ENCODE measurements at places on chromosomes 5 and 9.

- no peak for DNase-seq
Measured at GRCh38 chr5:66933066-66933465, 263.5 kb downstream of the CD180 start.

- no peak for DNase-seq
Measured at GRCh38 chr9:98787766-98788335, 8.5 kb downstream of the ANKS6 start.

DNA sequence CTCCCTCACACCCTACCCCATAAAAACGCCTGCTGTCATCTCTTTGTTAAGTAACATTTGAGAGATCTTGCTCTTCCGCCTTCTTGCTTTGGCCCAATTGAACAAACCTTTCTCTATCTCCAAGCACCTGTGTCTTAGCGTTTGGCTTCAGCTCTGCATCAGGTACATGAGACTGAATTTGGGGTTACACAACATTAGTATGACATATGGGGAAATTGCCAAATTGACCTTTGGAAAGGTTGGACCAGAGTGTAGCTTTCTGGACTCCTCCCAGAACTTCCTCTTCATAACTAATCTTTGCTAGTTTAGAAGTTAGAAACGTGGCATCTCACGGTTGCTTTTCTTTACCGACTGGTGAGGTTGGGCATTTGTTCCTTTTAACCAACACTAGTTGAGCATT is 3.5 kb upstream of the EXOSC3 start:
- DNase-seq, result no peak

DNA sequence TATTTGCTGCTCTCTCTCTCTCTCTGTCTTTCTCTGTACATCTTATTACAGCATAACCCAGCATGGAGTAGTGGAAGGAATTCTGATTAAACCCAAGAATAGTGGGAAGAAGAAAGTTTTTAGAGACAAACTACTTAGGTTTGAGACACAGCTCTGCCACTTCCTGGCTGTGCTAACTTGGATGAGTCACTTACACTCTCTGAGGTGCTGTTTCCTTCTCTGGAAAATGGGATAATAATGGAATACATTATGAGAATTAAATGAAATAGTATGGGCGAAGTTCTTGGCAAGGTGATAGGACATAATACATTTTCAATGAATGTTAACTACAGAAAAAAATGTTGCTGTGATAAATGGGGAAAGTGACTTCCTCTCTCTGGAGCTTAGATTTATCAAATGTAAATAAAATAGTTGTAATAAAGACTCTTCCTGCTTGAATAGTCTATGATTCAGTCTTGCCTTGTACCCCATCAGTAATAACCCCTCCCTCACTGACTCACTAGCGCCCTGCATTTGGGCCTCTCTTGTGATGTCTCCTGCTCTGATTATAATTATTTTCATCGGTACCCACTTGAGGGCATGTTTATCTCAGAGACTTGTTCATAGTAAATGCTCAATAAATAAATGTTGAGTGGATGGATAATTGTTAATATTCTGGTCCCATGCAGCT is 27.6 kb downstream of the KIF4B start:
- no peak for DNase-seq

- no peak for DNase-seq
Measured at GRCh38 chr9:124006448-124007361, 4.9 kb upstream of the LHX2 start.

DNA sequence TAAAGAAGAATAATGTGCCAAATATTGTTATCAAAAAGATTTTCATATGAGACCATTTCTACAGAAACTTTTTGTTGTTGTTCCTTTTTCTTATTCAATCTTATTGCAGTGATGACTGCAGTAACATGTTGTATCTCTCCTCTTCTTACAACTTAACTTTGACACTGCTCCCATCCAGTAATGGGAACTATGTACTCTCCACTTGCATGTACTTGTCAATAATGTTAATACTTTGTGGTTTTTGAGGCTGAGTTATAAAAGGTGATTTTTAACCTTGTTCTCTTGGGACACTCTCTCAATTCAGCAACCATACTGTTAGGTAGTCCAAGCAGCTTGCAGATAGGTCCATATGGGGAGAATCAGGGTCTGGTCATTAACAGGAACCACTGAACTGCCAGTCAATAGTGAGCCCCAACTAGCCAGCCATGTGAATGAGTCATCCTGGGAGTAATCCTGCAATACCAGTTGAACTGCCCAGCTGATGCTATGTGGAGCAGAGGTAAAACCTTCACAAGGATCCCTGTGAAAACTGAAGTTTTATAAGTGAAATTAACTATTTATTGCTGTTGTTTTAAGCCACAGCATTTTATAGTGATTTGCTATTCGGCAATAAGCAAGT is 199.6 kb upstream of the DAB2 start:
- DNase-seq, result no peak

DNA sequence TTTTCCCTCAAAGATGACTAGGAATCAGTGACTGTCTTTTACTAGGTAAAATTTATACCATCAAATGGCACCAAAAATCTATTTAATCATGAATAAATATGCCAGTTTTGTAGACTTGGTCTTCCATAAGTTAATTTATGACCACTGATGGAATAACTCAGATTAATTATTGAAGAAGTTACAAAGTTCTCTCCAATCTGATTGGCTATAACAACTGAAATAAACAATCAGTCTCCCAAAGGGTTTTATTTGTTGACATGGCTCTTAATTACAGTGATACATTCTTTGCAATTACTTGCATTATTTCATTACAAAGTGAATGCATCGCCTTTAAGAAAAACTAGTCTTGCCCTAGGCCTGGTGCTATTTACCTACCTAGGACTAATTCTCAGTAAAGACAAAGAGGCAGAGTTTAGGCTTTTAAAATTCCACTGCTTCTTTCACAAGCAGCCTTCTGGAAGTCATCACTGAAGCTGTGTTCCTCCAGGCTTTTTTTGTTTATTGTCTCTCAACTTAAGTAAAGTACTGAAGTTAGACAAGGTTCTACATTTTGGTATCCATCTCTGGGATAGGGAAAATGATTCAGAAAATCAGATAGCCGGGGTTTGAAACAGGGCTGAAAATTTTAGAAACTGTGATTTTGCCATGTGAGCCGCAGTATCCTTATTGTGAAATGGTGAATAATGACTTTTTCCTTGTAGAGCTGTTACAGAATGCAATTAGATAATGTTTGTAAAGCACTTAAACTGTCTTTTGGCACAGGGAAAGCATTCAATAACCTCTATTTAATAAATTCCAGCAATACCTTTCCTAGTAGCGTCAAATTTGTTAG is 2.5 kb downstream of the STOM start:
- DNase-seq, result no peak

- no peak for DNase-seq
Measured at GRCh38 chr9:124214596-124215367, 43.0 kb upstream of the NEK6 start.

GRCh38 chr5:5490774-5491347 is 68.4 kb downstream of the ICE1 start:
- DNase-seq, result no peak

- no peak for DNase-seq
Measured at GRCh38 chr5:174294891-174295620, 249.6 kb downstream of the NSG2 start.

GRCh38 chr9:134317400-134317789 is 8.9 kb upstream of the RXRA start:
- no peak for DNase-seq

DNA sequence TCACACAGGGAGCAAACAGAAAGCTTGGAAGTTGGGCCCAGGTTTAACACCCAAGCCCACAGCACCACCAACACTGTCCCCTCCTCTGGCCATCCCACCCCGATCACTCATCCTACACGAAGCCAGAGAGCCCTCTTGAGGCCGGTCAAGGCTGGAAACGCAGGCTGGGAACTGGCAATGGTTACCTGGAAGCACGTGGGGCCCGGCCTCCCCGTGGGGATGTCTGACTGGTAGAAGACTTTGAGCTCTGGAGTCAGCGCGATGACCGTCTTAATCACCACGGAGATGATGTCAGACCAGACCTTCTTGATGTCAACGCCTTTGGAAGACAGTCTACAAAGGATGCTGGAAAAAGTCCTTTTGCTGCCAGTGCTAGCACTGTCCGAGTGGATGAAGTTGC is 104.1 kb downstream of the TTLL11 start:
- DNase-seq, result no peak

DNA sequence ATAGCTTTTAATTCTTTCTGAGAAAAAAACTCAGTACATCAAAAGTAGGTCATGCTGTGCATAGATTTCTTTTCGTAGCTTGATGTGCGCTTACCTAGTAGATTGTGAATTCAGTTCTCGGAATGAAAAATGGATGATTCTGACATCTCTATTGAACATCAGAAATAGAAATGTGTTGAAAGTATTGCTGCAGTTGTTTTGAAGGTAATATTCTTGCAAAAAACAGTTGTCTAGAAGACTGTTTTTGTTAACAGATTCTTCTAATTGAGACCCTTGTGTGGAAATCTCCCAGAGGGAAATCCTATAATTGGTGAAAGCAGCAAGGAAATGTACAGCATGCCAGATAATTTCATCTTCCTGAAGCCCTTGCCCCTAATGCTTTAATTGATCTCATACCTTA is 54.5 kb downstream of the MACIR start:
- no peak for DNase-seq

DNA sequence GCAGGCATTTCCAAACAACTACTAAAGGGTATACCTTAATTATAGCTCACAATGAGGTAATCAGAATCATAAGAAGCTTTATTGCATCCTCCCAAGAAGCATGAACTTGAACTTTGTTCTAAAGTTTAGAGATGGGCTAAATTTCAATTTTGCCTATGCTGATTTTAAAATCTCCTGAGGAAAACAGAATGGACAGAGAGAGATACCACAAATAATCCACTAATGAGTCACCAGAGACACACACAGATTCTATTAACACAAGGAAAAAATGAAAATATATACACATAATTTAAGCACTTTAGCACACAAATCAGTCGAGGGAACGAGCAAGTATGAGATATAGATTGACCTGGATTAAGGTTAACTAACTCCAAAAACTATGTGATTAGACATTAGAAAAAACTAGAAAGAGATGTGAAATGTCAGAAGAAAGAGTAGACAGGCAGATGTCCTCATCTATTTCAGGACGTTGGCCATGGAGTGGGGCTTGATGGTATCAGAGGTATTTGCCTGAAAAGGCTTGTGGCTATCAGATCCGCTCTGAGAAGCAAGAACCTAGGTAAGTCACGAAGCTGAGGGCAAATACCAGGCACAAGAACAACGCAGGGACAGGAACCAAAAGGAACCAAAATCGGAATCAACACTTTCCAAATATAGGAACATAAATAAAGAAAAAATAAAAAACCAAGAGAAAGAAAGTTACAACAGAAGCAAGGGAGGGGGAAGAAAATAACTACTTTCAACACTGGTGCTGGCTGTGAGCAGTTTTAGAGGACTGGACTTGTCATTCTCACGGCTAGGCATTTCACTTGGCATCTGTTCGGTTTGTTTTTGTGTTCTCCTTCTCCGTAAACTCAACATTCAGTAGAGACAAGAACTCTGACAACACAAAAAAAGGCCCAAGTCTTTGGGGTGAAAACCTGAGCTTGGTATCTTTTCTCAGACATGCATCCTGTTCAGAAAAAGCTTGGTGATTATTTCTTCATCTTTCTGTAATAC is 294.6 kb upstream of the PUM3 start:
- no peak for DNase-seq

GRCh38 chr9:129834489-129835127 is 467 bp downstream of the C9orf78 start:
- DNase-seq, result no peak

GRCh38 chr5:1536322-1536845 is 12.6 kb upstream of the LPCAT1 start:
- DNase-seq, result no peak

- DNase-seq, result no peak
Measured at GRCh38 chr5:160479220-160479619, 57.6 kb downstream of the PTTG1 start.

DNA sequence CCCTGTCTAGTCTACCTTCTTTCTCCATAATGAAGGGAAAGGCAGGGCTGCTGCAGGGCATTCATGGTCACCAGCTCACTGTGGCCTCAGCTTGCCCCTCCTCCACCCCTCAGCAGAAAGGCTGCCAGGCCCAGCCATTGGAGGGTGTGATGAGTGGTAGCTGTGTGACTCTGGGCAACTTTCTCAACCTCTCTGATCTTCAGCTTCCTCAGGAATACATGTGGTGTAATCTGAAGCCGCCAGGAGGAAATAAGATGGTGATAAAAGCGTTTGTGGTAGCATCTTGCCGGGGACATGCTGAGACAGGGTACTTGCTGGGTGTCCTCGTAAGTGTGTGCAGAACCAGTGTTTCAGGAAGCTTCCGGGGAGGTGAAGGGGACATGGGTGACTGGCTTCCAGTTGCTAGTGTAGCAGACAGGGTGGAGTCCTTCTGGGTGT is 9.8 kb downstream of the CXCL14 start:
- no peak for DNase-seq

DNA sequence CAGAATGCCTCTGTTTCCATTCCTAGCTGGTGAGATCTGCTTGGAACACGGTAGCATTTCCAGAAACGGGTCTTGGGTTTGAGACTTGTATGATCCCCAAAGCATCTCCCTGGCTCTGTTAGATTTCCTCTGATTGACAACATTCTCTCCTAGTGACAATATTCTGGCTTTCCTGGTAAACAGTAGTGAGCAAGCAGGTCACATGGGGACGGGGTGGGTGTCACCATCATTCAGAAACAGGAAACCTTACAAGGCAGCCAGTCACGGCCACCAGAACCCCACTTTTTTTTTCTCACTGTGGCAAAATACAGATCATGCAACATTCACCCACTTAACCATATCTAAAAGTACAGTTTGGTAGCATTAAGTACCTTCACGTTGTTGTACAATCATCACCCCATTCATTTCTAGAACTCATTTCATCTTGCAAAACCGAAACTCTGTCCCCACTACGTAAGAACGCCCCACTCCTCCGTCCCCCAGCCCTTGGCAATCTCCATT is 90.1 kb upstream of the LMX1B start:
- DNase-seq, result no peak

- DNase-seq, result no peak
Measured at GRCh38 chr5:83586874-83587776, 115.6 kb downstream of the VCAN start.

- DNase-seq, result no peak
Measured at GRCh38 chr5:104370523-104370922, 807.9 kb upstream of the NUDT12 start.

DNA sequence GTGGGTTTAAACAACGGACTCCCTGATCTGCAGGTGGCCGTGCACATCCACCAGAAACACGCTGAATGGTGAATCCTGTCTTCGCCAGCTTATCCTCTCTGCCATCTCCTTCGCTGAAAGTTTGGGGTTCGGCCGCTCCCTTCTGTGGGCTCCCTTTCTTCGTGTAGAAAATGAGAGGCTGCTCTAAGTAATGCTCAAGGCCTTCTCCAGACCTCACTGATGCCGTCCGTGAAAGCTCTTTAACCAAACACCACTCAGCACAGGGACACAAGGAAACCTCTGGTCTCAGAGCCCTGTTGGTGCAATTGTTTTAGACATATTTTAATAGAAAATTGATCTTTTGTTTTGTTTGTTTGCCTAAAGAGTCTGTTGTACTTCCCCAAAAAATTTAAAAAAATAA is 596.5 kb downstream of the IRX1 start:
- no peak for DNase-seq

- DNase-seq, result no peak
Measured at GRCh38 chr9:4514252-4515128, 24.2 kb downstream of the SLC1A1 start.

GRCh38 chr5:167509076-167509475 is 782.4 kb upstream of the WWC1 start:
- DNase-seq, result no peak
